ENCODE measurements at places on chromosomes 2 and 18.

GRCh38 chr18:63260380-63260754, 59.2 kb downstream of the BCL2 start:
- no peak for DNase-seq

DNA sequence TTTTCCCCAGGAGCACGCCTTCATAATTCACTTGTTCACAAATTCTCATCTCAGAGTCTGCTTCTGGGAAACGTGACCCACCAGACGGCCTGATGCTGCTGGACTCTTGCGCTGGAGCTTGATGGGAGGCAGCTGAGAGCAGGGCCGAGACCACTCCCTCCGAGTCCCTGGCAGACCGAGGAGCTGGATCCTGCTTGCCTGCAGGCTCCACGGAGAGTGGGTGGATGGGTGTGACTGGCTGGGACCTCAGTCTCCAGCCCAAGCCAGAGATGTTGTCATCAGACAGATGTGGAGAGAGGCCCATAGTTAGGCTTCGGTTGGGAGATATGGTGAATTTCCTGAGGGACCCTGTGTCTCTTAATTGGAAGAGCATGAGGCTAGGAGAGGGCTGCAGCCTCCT, 76.4 kb downstream of the TSN start:
- DNase-seq = no peak

DNA sequence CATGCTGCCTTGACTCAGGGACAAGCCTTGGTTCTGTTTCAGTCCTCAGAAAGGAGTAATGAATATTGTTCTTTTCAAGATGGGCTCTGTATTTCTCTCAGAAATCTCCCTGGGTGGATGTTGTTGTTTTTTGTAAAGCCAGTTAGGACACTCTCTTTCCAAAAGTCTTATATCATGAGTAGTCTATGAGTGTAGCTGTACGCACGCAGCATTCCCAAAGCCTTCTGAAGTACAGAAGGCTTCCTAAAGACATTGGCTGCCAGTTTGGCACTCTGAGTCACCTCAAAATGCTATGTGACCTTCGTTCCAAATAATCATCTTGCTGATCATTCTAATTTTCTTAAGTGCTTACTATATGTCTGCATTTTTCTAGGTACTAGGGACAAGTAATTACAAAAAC, 16.7 kb upstream of the GTF2A1L start:
- no peak for DNase-seq

- no peak for DNase-seq
Observed at GRCh38 chr2:47339745-47340541, 63.0 kb upstream of the MSH2 start.

GRCh38 chr2:62304429-62305417, 108.8 kb downstream of the B3GNT2 start:
- peak; percentile 85 for DNase-seq

- no peak for DNase-seq
Observed at GRCh38 chr2:23595601-23596251, 210.7 kb downstream of the KLHL29 start.

GRCh38 chr2:46230115-46230571, 67.1 kb upstream of the EPAS1 start:
- DNase-seq = peak; percentile 48

GRCh38 chr2:230765611-230766300, 53.1 kb downstream of the CAB39 start:
- no peak for DNase-seq

DNA sequence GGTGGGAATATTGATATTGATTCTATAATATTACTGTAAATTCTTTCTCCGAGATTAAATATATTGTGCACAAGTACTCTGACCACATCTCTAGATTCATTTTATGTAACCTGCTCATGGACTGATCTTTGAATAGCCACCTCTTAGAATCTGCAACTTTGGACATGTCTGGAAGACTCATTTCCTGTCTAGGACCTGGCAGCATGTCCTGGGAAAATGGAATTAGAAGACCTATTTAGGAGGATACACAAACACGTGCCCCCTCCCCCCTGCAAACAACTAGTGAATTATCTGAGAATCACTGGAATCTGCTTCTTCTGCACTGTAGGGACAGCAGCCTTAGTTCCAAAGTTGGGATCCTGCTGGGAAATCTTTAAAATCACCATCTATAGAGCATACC, 94.1 kb downstream of the UBE2E3 start:
- DNase-seq = no peak

DNA sequence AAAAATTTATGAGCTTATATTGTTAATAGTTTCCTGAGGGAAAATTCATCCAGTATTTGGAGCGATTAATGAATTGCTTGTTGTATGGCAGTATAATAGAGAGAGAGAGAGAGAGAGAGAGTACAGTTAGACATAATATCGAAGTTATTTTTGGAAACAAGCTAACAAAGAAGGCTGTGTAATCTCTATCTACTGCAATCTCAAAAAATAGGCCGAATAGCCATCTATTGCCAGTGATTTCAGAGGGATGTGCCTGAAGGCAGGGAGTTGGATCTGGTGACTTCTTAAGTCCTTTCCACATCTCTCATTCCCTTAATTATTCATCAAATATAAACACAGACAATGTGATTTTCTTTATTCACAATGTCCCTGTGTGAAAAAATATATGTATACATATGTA, 433.1 kb upstream of the RAB12 start:
- no peak for DNase-seq

DNA sequence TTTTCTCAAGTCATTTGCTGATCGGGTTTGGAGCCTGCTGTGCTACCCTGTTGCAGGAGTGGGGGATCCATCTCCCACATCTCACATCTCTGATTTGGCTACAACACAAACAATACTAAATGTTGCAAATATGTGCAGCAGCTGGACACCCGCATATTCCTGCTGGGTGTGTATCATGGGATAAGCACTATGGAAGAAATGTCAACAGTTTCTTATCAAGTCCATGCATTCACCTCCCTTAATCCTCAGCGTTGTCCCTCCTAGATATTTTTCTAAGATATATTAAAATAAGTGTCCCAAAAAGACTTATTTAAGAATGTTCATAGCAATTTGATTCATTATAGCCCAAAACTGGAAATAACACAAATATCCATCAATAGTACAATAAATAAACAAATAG, 303.7 kb downstream of the TRIB2 start:
- no peak for DNase-seq

GRCh38 chr2:75605770-75606529, 40.6 kb upstream of the MRPL19 start:
- no peak for DNase-seq

DNA sequence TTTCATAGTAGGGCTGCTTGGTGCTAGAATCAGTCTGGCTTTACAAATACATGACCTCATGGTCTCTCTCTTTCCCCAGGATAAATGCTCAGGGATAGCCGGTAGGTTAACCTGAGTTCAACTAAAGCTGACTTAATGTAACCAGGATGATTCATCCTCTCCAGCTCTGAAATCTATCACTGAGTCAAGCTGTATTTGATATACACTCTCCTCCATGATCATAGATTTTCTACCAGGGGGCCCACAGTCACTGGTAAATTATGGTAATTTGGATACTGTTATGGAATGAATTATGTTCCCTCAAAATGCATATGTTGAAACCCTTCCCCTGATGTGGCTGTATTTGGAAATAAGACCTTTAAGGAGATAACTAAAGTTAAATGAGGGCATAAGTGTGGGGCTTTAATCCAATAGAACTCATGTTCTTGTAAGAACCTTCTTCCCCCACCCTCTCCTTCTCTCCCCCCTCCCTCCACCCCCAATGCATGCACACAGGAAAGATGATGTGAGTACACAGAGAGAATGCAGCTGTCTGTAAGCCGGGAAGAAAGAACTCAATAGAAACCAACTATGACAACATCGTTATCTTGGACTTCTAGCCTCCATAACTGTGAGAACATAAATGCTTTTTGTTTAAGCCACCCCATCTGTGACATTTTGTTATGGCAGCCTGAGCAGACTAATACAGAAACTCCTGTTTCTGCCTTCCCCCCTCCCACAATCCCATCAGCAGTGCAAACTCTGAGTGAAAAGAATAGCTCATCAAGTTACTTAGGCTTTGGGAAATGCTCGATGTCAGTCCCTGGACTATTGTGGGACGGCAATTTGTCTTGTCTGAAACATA, 134.9 kb upstream of the KYNU start:
- no peak for DNase-seq

DNA sequence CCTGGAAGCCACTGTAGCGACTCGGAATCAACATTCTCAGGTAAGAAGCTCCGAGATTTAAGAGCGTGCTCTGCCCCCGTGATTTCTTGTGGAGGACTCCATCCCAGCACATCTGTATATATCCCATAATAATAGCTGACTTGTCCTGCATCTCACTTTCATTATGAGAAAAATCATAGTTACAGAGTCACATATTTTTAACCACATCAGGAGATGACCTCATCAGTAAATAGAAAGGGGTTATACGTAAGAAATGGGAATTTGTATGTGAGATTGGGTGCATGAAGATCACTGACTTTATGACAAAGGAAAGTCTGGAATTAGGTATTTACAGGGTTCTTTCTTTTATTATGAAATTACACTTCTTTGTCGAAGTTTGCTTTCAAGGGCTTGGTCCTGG, 16.4 kb upstream of the TMEM18 start:
- DNase-seq = no peak
